ENCODE measurements at places on chromosomes 11 and 22.

- peak; percentile 83 for DNase-seq
Observed at GRCh38 chr22:41367039-41367679, 14.6 kb upstream of the TEF start.

DNA sequence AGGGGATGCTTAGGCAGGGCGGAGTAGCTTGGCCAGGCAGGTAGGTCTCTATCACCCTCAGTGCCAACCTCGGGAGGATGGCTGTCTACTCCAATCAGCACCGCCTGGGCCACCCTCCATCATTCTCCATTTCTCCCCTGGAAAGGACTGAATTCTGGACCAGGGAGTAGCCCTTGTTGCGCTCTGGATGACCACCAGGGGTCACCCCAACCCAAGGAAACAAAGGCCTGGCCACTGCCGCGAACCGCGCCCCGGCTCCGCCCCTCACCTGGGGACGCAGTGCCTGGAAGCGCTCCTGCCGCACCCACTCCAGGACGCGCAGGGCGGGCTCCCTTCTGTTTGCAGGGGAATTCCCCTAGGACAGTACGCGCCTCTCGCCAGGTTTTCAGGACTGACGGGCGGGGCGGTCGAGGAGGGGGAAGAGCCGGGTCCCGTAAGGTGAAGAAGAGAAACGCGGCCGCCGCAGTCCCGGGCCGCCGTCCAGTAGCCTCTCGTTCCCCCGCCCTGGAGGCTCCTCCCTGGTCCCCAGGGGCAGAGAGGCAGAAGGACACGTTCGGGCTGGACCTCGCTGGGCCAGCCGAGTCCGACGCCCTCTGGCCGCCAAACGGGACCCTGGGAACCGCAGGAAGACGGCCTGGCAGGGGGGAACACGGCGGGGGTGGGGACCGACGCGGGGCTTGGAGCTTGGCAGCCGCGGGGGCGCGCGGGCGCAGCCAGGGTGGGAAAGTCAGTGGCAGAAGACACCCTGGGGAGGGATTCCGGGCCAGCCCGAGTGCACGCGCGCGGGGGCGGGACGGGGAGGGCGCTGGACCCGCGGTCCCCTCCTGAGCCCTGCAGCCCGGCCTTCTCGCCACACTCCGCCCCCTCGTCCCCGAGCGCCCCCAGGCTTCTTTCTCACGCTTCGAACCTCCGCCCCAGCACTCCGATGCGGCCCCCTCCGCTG, 7.1 kb downstream of the SCN4B start:
- DNase-seq = peak; percentile 25

- no peak for DNase-seq
Observed at GRCh38 chr22:45263463-45264269, 21.1 kb upstream of the UPK3A start.

GRCh38 chr11:119092880-119093842, 8.5 kb downstream of the HMBS start:
- no peak for DNase-seq

DNA sequence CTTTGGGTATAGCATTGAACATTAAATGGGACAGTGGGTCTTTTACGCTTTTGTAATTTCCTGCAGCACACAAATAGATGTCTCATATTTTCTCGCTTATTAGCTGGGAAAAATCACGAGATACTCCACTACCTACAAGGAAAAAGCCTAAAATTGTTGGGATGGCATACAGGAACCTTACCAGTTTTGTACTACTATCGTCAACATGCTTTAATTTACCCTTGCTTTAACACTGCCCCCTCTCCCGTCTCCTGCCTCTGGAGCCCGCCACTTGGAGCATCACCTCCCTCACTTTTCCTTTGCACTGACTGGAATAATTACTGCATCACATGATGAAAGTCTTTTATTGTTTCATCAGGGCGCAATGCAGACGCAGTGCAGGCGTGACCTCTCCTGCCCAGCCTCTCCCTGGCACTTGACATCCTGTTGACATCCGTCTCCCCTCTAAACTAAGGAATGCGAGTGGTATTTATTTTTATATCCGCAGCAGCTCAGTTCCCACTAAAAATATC, 1.0 kb upstream of the FNBP4 start:
- peak; percentile 56 for DNase-seq

- DNase-seq = no peak
Observed at GRCh38 chr11:46675288-46675851, 25.0 kb downstream of the ARHGAP1 start.

- DNase-seq = no peak
Observed at GRCh38 chr11:64558065-64558745, 32.8 kb upstream of the SLC22A12 start.

GRCh38 chr11:13777341-13777985, 109.0 kb downstream of the FAR1 start:
- no peak for DNase-seq

DNA sequence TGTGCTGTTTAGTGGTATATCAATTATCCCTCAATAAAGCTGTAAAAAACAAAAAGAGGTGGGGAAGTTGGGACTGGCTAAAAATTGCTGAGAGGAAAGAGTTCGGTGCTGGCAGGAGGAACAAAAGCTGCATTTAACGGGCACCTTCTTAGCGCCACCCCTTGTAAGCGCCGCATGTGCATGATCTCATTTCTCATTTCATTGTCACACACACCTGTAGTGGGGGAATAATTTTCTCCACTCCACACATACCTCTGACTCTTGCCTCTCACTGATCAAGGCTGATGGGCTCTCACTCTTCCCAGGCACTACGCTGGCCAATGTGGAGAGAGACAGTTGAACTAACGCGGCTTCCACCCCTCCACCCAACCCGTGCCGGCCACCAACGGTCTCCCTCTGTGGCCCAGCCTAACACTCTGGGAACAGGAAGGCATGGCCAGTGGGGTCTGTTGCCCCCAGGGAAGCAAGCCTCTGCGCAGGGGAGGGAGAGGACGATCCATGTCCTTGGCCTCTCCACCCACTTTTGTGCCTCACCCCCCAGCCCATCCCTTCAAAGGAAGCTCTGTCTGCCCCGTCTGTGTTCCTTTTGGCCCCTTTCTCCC, 186.7 kb upstream of the SYT13 start:
- no peak for DNase-seq

- no peak for DNase-seq
Observed at GRCh38 chr11:69055598-69056516, 7.1 kb downstream of the TPCN2 start.

- DNase-seq = no peak
Observed at GRCh38 chr22:39946503-39947219, 13.5 kb upstream of the TMA7B start.

DNA sequence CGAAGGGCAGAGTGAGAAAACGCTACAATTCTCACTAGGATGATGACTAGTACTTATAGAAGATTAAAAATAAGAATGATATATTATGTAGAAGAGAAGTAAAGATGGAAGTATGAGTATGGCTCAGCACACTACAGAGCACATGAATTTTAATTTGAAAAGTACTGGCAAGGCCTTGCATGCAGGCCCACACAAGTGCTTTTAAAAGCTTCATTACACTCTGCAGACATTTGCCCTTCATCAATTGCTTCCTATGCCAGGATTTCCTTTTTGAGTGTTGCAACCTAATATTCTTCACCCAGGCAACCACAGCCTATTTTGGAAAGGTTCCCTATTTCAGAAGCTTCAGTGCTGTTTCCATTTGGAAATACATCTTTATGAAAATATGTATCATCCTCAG, 81.1 kb downstream of the LARGE2 start:
- DNase-seq = no peak

- DNase-seq = no peak
Observed at GRCh38 chr11:92477686-92478085, 253.1 kb downstream of the FAT3 start.

All from NCI-H1694 (cell line).